ENCODE measurements at places on chromosomes 2 and 18. TPM values are rescaled to one million over a fixed set of nuclear protein-coding genes. Genes with fewer than 3 reads are reported as not detected.

The ACMSD gene
- not detected for total RNA-seq

GRCh38 chr2:60488291-60488690 lies 65.2 kb downstream of the BCL11A start:
- no peak for DNase-seq

GRCh38 chr2:100289020-100289419 lies 33.3 kb downstream of the LONRF2 start:
- DNase-seq: no peak

GRCh38 chr18:60485201-60485600 lies 112.6 kb upstream of the MC4R start:
- DNase-seq: no peak

DNA sequence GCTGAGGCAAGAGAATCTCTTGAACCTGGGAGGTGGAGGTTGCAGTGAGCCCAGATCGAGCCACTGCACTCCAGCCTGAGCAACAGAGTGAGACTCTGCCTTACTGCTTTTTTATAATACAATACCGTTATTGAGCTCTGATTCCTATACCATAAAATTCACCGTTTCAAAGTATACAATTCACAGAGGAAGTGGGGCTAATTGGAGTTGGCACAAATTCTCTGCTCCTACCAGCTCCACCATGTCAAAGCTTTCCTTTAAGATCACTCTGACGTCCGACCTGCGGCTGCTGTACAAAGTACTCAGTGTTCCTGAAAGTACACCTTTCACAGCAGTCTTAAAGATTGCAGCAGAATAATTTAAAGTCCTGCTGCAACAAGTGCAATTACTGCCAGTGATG lies 29.6 kb upstream of the CYBRD1 start:
- DNase-seq: no peak

DNA sequence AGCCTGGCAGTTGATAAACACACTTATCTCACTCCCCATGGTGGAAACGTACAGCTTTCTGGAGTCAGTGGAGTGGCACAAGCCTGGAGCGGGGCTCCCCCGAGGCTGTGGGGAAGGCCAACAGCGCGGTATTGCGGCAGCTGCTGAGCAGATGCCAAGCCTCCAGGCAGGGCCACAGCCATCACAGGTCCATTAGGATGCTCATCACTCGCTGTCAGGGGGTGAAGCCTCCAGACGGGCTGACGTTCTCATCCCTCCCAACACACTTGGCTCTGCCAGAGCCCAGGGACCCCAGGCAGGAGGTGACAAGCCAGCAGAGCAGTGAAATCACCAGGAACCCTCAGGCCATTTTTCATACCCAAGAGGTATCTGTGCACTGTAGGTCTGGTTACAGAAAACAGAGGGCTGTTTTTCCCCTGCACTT lies 529.2 kb upstream of the KLHL29 start:
- DNase-seq: no peak

GRCh38 chr2:199462347-199462955 lies 4.7 kb upstream of the SATB2 start:
- no peak for DNase-seq

The PFN4 gene
- total RNA-seq: 1.9 TPM

The LHCGR gene
- not detected for total RNA-seq

GRCh38 chr18:49731421-49731841 lies 81.9 kb downstream of the ACAA2 start:
- no peak for DNase-seq

The RUFY4 gene
- not detected for total RNA-seq

GRCh38 chr2:96262306-96262705 lies 3.5 kb downstream of the TMEM127 start:
- DNase-seq: no peak

- DNase-seq: peak; percentile 55
Measured at GRCh38 chr2:133434959-133435668, 133.1 kb downstream of the NCKAP5 start.

- no peak for DNase-seq
Measured at GRCh38 chr18:8162802-8163201, 446.4 kb upstream of the RAB12 start.

The CLK1 gene
- 47.6 TPM for total RNA-seq

- DNase-seq: no peak
Measured at GRCh38 chr2:203549406-203549805, 14.3 kb upstream of the RAPH1 start.

- no peak for DNase-seq
Measured at GRCh38 chr2:54701029-54701428, 22.4 kb upstream of the EML6 start.

DNA sequence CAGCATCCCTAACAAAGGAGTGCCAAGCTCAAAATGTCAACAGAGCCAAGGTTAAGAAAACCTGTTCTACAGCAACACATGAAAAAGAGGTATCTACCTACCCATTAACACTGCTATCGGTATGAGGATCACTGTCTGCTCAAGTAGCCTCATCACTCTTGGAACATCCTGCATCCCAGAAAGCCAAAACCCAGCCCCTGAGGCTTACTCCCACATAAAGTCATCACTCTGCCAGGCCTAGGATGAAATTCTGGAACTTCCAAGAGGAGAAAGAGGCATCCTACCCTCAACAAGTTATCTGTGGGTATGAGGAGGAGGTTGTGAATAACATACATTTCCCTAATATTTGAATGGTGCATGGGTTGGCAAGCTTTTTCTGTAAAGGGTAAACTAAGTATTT lies 25.5 kb downstream of the CDH2 start:
- DNase-seq: no peak
